ENCODE measurements at places on chromosomes 13 and 19. TPM values are rescaled to one million over a fixed set of nuclear protein-coding genes. Genes with fewer than 3 reads are reported as not detected.
A peak's percentile ranks its signal among the peaks of the same experiment; 100 is the strongest.

The MYBPC2 gene
- not detected for total RNA-seq

The PTGER1 gene
- total RNA-seq, result 0.76 TPM

The LGALS4 gene
- total RNA-seq, result 1.5 TPM

The GPC6 gene
- total RNA-seq, result 9.6 TPM

DNA sequence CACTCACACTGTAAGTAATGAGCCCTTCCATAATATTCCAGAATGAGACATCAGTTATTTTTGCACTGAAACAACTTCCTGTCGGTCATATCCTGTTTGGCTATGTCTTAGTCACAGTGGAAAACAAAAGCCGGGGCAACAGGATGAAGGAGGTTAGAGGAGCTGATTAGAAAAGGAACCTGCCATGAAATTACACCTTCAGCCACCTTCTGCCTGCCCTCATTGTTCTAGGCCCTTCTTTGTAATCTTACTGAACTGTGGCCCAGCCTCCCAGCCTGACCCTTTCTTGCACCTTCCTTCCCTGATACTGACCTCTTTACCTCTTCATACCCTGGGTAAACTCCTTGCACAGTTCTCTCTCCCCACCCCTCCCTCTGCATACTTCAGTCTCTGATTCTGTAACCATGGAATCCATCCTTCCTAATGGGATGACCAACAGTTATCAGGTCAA is 67.3 kb downstream of the DOCK9 start:
- no peak for DNase-seq

- DNase-seq, result no peak
Measured at GRCh38 chr13:49498206-49498605, 2.5 kb downstream of the PHF11 start.

GRCh38 chr19:34759218-34759917 is 13.6 kb downstream of the ZNF599 start:
- no peak for DNase-seq

DNA sequence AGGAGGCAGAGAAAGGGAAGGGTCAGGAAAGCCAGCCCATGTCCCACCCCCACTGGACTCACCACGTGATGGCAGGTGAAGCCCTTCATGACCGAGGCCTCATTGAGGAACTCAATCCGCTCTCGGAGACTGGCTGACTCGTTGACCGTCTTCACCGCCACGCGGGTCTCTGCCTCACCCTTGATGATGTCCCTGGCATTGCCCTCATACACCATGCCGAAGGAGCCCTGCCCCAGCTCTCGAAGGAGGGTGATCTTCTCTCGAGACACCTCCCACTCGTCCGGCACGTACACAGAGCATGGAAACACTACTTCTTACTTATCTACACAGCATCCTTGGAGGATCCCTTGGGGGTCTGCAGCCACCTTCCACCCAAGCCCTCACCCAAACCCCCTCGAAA is 55.7 kb downstream of the ZNF557 start:
- DNase-seq, result no peak

DNA sequence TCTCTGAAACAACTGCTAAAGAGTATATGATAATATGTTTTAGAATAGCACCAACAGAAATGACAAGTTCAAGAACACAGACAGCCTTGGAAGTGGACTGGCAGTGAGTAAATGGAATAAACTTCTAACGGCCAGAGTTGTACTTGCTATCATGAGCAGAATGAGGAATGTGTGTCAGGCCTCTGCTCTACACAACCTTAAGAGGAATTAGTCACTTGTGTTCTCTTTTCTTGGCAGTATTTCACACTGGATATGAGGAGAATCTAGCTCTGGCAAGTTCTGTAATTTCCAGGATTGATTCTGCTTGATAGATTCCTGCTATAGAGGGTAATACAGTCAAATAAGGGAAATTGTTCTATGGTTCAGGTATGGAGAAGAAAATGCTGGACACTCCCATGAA is 757.3 kb downstream of the EFNB2 start:
- DNase-seq, result no peak

DNA sequence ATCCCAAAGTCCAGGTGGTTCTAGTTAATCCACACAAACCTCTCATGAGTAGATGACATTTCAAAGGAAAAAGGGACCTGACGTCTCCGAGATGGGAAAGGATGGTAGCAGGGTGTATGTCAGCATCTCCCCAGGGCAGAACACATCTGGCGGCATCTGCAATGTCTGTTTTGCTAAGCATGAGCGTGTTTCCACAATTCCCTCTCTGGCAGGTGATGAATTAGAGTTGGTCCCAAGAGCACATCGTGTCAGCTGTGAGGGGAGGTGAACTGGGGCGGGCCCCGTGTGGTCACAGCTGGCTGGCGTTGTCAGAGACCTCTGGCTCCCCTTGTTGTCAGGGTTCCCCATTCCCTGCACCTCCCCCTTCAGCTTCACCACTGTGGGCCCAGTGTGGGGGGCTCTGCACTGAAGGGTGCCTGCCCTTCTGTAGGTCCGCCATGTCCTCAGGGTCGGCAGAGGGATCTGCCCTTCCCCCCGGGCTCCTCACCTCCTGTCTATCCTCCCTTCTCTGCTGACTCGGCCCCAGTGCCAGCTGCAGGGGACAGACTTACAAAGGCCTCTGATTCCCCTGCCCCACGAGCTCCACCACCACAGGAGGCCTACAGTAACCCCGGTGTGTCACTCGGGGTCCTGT is 58.2 kb downstream of the CDADC1 start:
- no peak for DNase-seq

DNA sequence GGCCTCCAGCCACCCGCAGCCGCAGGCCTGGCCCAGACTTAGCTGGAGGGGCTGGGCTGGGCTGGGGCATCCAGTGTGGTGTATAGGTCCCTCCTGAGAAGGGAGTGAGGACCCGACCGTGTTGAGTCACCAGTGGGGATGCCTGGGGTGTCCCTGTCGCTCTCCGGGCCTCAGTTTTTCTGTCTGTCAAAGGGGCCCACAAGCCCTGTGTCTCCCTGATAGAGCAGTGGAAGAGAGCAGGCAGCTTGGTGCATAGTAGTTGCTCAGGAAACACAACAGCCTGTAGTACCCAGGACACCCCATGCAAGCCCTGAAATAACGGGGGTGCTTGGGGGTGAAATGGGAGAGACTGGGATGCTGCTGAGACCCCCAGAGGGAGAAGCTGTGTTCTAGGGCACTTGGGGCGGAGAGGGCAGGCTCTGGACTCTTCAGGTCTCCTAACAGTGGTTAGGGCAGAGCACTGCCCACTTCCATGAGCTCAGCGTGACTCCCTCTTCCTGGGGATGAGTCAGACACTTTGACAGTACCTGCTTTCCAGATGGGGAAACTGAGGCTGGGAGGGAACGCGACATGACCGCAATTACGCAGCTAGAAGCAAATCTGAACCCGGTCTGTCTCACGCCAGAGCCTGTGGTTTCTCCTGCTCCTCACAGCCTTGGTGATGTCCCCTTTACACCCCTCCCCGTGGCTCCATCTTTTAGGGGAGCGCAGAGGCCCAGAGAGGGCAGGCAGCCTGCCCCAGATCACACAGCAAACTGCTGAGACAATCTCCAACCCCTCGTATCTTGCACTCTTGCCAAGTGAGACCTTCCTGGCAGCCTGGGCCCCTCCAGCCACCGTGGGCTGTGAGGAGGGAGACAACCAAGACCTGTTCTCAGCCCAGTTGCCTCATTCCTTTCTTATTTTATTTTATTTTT is 692 bp downstream of the SULT2B1 start:
- no peak for DNase-seq

DNA sequence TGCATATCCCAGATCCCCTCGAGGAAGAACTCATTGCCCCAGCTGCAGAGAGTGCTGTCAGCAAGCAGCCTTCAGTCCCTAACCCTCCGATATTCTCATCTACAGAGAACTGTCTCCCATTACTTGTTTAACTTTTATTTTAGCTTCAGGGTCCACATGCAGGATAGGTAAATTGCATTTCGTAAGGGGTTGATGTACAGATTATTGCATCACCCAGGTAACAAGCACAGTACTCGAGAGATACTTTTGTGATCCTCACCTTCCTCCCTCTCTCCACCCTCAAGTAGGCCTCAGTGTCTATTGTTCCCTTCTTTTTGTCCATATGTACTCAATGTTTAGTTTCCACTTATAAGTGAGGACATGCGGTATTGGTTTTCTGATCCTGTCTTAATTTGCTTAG is 171.5 kb upstream of the IRS2 start:
- no peak for DNase-seq

- DNase-seq, result no peak
Measured at GRCh38 chr13:110957181-110957884, 42.5 kb upstream of the ANKRD10 start.

- no peak for DNase-seq
Measured at GRCh38 chr19:16316506-16316882, 8.1 kb upstream of the KLF2 start.

DNA sequence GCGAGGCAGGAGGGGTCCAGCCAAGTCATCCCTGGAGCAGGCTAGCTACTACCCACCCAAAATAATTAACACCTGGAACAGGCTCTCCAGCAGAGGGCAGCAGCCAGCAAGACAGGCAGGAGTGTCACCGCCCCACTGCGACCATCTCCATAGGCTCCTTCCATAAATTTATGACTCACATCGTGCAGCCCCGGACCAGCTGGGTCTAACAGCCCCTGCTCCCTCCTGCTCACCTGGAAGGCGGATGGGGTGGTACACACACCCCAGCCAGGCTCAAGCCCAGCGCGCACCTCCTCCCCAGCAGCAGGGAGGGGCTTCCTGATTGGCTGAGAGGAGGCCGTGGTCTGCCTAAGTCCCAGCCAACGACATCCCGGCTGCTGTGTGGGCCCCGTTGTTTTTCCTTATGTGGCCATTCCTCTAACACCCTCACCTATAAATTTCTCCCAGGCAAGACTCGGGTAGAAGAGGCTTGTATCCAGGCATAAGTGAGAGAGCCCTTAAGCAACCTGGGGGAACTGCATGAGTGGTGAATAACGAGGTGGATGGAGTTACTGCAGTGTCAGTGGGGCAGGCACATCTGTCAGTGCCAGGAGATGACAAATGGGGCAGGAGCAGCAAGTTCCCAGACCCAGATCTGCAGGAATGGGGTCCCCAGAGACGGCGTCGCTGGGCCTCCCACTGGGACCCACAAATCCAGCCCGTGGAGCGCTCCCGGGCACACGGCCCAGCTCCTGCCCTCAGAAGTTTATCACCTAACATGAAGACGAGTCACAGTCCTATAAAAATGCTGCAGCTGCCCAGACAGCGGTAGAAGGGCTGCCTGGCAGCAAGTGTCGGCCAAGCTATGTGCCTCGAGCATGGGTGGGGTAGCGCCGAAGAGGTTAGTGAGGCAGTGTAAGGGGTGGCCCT is 43.1 kb downstream of the CEBPG start:
- no peak for DNase-seq

DNA sequence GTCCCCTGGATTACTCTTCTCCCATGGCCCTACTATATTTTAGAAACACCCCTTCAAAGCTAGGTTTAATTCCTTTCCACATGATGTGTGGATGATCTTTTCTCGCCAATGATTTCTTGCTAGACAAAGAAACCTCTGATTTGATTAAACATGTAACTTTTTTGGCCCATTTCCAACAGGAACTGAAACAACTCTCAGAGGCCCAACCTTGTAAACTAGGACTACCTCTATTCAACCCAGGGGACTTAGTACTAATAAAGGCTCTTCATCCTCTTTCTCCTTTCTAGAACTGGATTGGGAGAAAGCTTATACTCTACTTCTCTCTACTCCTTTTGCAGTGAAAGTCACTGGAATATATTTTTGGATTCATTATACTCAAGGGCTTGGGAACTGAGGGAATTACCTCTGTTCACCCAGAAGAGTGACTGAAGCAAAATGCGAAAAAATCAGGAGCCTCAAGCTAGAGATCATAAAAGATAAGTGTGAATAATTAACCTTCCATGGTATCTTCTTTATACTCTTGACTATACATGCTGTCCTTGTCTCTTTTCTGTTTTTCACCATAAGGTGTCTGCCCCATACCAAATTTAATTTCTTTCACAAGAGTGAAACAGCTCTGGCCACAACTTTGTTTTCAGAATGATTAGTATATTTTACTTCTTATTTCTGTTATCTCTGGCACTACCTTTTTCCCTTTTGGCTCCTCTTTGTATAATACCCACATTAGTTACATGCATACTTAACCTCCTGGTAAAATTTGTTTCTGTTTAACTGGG is 977.6 kb downstream of the SLITRK5 start:
- DNase-seq, result no peak

DNA sequence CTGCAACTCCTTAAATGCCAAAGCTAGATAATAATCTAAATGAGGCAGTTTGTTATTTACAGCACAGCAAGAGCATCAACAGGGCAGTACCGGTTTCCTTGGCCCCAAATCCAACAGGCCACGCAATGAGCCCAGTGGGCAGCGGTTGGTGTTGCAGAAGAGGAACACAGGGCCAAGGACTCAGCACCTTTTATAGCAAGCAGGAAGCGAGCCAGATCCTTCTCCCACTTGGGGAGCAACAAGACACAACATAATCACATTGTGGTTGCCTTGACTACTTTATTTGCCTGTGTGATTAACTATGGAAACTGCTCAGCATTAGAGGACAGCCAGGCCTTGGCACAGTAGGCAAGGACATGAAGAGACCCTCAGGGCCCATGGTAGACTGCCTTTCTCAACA is 67.1 kb upstream of the HTR2A start:
- DNase-seq, result no peak

DNA sequence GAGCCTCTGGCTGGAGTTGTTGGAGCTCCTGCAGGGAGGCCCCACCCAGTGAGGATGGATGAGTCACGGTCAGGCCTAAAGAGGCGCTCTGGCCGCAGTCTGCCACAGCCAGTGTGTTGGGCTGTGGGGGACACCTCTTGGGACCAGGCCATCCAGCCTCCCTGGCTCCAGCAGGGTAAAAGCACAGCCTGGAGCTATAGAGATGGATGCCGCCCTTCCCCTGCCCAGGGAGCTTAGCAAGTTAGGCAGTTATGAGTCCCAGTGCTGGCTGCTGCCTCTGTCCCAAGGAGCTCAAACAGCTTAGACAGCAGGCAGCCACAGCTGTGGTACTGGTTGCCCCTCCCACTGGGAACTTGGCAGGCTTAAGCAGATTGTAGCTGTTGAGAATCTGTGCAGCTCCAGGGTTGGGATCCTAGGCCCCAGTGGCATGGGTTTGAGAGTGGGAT is 100.9 kb downstream of the NDFIP2 start:
- peak; percentile 51 for DNase-seq

- no peak for DNase-seq
Measured at GRCh38 chr19:7857727-7858108, 16.5 kb downstream of the PRR36 start.

All from left lung (tissue), 14 donors.